ENCODE measurements at places on chromosomes 5 and 9.

GRCh38 chr5:147685993-147686392 lies 96.5 kb downstream of the JAKMIP2 start:
- DNase-seq, result no peak

- no peak for DNase-seq
These were observed 1016.3 kb upstream of the SEMA6A start for GRCh38 chr5:117590944-117591343.

- no peak for DNase-seq
These were observed 180.3 kb downstream of the C9orf50 start for GRCh38 chr9:129440435-129441186.

DNA sequence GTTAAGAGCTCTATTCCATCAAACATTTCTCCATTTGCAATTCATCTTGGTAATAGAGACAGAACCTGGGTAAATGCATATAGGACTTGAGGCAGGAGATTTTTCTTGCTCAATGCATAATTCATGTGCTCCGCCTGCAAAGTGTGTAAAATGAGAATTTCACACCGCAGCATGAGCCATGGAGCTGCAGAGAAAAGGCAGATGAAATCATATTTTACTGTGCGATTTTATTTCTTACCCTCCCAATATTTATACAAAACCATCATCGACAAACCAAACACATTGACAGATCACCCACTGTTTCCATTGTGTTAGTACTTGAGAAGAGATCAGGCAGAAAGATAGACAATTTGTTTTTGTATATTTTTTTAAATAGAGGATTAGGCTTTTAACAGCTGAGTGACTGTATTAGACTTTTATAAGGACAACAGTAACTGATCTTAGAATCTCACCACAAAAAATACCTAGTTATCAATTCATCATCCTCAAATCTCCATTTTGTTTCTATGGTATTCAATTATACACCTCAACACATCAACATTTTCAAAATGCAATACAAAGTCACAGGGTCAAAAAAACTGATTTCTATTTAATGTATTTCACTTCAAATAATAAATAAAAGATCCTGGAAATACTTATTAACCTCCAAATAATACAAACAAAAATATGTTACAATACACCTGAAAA lies 191.1 kb downstream of the AP3B1 start:
- DNase-seq, result no peak

GRCh38 chr9:35696520-35697215 lies 6.9 kb upstream of the TPM2 start:
- peak; percentile 33 for DNase-seq

DNA sequence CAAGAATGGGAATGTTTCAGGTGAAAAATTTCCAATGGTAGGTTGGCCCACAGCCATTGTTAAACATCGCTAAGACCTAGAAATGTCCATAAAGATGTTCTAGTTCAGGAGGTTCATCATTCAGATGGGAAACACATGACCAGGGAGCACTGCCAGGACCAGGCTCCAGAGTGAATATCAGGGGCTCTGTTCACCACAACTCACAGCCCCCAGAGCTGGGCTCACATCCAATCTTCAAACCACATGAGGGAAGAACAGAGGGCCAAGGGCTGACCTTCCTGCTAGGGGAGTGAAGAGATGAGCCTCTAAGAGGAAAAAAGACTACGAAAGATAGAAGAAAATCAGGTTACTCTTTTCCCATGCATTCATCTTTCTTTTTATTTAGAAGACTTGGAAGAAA lies 205.8 kb downstream of the SEMA5A start:
- DNase-seq, result no peak

DNA sequence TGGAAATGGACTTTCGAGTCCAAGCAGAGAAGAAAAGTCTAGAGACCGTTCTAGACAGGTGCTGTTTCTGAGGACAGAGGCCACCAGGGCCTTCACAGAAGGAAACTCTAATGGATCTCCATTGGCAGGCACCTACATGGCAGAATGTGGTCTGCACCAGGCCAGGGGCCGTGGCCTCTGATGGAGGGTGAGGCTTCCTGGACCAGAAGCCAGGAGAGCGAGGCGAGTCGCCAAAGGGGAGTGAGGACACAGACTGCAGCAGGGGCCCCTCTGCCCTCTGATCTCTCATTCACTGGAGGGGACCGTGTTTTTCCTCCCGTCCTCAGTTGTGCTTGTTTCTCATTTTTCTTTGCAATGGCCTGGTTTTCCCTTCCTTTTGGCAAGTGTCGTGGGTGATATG lies 41.1 kb downstream of the ALG2 start:
- DNase-seq, result no peak

- peak; percentile 78 for DNase-seq
These were observed at the start of gene TUT7 for GRCh38 chr9:86354011-86354817. TUT7 (minus strand) TSS chr9:86354410; CDS start chr9:86353199, 1,211 bp downstream.

Measured in GM12864 (cell line).